ENCODE measurements at places on chromosomes 7 and 10.

GRCh38 chr7:47179812-47180515 is 401.9 kb downstream of the TNS3 start:
- DNase-seq, result peak; percentile 85

GRCh38 chr10:79097021-79097872 is 28.5 kb downstream of the ZMIZ1 start:
- no peak for DNase-seq

DNA sequence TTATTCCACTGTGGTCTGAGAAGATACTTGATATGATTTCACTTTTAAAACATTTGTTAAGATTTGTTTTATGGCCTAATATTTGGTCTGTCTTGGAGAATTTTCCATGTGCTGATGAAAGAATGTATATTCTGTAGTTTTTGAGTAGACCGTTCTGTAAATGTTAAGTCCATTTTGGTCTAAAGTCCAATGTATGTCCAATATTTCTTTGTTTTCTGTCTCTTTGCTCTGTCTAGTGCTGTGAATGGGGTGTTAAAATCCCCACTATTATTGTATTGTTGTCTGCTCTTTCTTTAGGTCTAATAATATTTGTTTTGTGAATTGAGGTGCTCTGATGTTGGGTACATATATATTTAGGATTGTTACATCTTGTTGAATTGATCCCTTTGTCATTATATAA is 31.3 kb downstream of the DNAJC9 start:
- DNase-seq, result no peak

DNA sequence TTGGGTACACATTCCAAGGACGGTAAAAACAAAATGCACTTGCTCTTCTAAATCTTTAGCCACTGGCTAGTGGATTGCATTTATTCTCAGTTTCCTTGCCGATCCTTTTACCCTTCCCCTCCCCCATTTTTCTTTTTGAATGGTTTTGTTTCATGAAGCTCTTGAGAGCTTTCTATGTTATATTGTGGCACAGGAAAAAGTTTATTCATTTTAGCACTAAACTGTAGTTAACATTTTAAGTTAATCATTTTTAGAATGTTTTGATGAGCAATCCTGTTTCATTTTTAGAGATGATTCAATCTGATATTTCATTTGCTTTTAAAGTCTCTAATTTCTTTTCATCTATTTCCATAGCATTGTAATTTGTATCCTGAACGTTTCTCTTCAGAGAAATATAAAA is 24.0 kb downstream of the ZEB1 start:
- DNase-seq, result no peak

DNA sequence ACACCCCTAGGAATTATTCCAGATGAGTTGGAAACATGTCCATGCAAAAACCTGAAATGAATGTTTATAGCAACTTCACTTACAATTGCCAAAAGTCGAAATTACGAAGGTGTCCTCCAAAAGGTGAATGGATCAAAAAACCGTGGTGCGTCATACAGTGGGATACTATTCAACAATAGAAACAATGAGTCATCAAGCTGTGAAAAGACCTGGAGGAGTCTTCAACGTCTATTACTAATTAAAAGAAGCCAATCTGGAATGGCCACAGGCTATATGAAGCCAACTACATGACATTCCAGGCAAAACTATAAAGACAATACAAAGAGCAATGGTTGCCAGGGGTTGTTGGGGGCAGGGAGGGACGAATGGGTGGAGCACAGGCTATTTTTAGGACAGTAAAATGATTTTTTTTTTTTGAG is 12.6 kb upstream of the PPP2R2D start:
- DNase-seq, result no peak

- peak; percentile 60 for DNase-seq
Measured at GRCh38 chr7:100801833-100802568, 25.3 kb downstream of the EPHB4 start.

GRCh38 chr7:154899862-154900261 is 103.1 kb downstream of the PAXIP1 start:
- DNase-seq, result no peak

- DNase-seq, result peak; percentile 84
Measured at GRCh38 chr7:94510582-94511496, 1.2 kb downstream of the CASD1 start.

- DNase-seq, result peak; percentile 82
Measured at GRCh38 chr10:14397066-14397465, 66.3 kb upstream of the FRMD4A start.

DNA sequence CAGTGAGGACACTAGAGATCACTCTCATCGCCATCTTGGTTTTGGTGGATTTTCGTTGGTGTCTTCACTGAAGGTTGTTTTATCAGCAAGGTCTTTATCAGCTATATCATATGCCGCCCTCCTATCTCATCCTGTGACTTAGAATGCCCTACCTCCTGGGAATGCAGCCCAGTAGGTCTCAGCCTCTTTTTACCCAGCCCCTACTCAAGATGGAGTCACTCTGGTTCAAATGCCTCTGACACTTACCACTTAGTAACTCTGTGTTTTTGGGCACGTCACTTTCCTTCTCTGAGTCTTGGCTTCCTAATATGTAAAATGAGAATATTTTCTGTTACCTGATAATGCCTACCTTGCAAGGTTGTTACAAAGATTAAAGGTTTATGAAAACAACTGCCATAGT is 37.7 kb downstream of the AGK start:
- DNase-seq, result no peak
